ENCODE measurements at places on chromosomes 12 and 14. TPM values are rescaled to one million over a fixed set of nuclear protein-coding genes. Genes with fewer than 3 reads are reported as not detected.
A peak's percentile ranks its signal among the peaks of the same experiment; 100 is the strongest.

GRCh38 chr12:39007619-39008018 lies 102.2 kb upstream of the CPNE8 start:
- DNase-seq, result no peak

DNA sequence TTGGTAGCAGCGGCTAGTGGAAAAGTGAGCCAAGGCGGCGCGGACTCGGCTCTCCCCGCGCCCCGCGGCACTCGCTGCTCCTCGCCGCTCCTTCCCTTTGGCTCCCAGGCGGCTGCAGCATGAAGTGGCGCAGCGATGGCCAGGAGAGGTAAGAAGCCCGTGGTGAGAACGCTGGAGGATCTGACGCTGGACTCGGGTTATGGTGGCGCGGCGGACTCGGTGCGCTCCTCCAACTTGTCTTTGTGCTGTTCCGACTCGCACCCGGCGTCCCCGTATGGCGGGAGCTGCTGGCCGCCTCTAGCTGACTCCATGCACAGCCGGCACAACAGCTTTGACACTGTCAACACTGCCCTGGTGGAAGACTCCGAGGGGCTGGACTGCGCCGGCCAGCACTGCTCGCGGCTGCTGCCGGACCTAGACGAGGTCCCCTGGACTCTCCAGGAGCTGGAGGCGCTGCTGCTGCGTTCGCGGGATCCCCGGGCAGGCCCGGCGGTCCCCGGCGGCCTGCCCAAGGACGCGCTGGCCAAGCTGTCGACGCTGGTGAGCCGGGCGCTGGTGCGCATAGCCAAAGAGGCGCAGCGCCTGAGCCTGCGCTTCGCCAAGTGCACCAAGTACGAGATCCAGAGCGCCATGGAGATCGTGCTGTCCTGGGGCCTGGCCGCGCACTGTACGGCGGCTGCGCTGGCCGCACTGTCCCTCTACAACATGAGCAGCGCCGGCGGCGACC lies 225.6 kb upstream of the CRY1 start:
- DNase-seq, result peak; percentile 59

- peak; percentile 27 for DNase-seq
Measured at GRCh38 chr12:51922762-51923505, 15.6 kb downstream of the ACVRL1 start.

- peak; percentile 24 for DNase-seq
Measured at GRCh38 chr14:42665083-42665482, 1058.4 kb downstream of the LRFN5 start.

DNA sequence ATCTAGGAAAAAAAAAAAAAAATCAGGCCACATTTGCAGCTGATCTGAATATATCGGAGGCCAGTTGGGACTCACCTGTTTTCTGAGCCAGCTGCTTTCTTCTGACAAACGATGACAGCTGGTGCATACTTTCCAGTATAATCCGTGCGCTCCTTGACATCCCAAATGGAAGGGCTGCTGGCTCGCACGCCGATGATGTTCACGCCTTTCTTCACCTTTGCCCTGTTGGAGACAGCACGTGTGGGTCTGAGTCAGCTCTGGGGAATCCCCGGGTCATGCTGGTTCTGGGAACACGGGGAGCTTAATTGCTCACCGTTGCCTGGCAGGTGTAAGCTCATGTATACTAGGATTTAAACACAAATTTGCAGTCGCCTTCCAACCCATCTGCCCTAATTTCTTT lies 372.8 kb downstream of the TMEM132D start:
- DNase-seq, result peak; percentile 86

Gene SMIM41
- not detected for total RNA-seq

Gene SLC17A8
- total RNA-seq, result not detected

Gene FAR2
- total RNA-seq, result 1.7 TPM

Gene HOMEZ
- total RNA-seq, result 6.6 TPM

Gene A2M
- total RNA-seq, result not detected

Data from MCF 10A (cell line).